Activated CD8-positive, alpha-beta memory T cell treated with anti-CD3 and anti-CD28 coated beads for 36 hours (primary cell): ENCODE measurements at places on chromosomes 3 and 15. TPM values are rescaled to one million over a fixed set of nuclear protein-coding genes. Genes with fewer than 3 reads are reported as not detected.

The TRIM42 gene
- not detected for total RNA-seq

The MYL3 gene
- total RNA-seq = not detected

The NUSAP1 gene
- 118 TPM for total RNA-seq

The PRKAR2A gene
- 55.6 TPM for total RNA-seq
